ENCODE measurements at places on chromosomes 2 and 18. TPM values are rescaled to one million over a fixed set of nuclear protein-coding genes. Genes with fewer than 3 reads are reported as not detected.

The STPG4 gene
- not detected for total RNA-seq

The ARMC9 gene
- total RNA-seq, result 33.6 TPM

The SERPINB13 gene
- not detected for total RNA-seq

The ANKRD30B gene
- not detected for total RNA-seq

The AMER3 gene
- 0.14 TPM for total RNA-seq

The XPO1 gene
- total RNA-seq, result 279 TPM

The RRM2 gene
- total RNA-seq, result 56.7 TPM

The GATA6 gene
- 37.7 TPM for total RNA-seq

The FZD7 gene
- total RNA-seq, result 103 TPM

The ACKR3 gene
- 3.8 TPM for total RNA-seq

The SIX3 gene
- 1.7 TPM for total RNA-seq

The SPP2 gene
- not detected for total RNA-seq

The VWA3B gene
- total RNA-seq, result 1.0 TPM

- peak; percentile 86 for DNase-seq
Measured at GRCh38 chr2:219073413-219074129, 12.8 kb upstream of the IHH start.

- DNase-seq, result no peak
Measured at GRCh38 chr2:29865512-29865911, 55.9 kb downstream of the ALK start.

DNA sequence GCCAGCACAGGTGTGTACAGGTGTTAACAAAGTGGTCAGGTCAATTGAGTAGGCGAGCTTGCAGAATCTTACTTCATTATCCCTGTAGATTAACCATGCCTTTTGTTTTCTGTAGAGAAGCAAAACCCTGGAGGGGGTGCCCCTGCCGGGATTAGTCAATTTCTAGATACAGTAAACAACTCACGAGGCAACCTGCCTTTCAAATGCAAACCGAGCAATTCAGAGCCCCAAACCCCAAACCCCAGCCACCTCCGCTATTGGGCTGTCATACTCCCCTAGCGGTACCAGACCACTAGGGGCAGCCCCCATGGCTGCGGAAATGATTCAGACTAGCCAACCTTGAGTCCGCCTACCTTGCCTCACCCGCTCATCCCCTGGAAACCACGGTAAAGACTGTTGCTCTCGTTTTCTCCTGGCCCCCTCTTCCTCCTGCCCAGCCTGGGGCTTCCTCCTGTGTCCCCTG lies 61.4 kb upstream of the KIF5C start:
- peak; percentile 83 for DNase-seq

- DNase-seq, result no peak
Measured at GRCh38 chr18:7876354-7877104, 309.4 kb downstream of the PTPRM start.

GRCh38 chr18:5982332-5982731 lies 87.0 kb upstream of the TMEM200C start:
- DNase-seq, result no peak

DNA sequence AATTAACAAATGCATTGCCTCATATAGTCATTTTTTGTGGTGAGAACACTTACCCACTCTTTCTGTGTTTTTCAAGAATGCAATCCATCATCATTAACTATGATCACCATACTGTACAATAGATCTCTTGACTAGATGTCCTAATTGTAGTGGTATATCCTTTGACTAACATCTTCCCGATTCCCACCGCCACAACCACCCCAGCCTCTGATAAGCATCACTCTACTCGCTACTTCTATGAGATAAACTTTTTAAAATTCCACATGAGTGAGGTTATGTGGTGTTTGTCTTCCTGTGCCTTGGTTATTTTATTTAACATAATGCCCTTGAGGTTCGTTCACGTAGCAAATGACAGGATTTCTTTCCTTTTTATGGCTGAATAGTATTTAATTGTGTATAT lies 6.6 kb downstream of the VWA3B start:
- DNase-seq, result no peak

DNA sequence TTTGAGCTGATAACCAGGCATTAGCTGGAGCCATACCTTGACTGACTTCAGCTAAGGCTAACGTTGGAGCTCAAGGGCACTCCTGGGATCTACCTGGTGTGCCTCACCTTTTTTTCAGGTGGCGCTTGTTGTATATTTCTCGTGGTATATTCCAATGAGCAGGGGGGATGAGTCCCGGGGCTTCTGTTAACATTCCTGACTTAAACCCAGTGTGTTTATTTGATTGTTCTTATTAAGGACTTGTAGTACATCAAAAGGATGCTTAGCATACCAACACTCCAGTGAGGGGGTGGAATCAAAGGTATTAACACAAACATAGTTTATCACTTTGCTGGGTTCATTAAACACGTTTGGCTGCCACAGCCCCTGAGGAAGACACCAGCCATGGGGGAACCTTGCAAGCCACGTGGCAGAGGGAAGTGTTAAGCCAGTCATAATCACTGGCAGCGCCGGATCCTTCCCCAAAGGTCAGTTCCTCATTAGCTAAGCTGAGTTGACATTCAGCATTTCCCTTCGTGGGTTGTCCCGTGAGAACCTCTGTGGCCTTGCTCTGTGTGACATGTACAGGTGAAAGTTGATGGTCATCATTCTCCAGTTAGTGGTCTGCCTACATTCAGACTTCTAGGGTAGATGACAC lies 119.5 kb upstream of the MCFD2 start:
- no peak for DNase-seq

- no peak for DNase-seq
Measured at GRCh38 chr2:11067221-11068078, 87.8 kb upstream of the SLC66A3 start.

DNA sequence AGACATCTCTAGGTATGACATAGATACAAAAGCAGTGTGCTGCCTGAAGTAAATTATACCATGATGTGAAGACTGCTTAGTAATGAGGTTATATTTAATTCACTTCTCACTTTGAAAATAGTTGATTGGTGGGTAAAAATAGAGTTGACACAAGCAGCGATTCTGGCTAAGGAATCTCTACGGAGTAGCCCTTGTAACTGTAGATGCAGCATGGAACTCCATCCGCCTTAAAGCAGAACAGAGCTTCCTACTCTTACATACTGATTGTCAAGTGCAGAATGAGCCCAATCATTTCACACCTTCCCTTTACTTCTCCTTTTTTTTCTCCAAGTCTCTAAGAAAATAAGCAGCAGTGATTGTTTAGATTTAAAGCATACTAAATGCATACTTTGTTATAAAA lies 1594.6 kb upstream of the SLC39A10 start:
- no peak for DNase-seq

- peak; percentile 69 for DNase-seq
Measured at GRCh38 chr2:42339191-42339912, 21.7 kb downstream of the COX7A2L start.

- DNase-seq, result no peak
Measured at GRCh38 chr2:225510796-225511195, 111.3 kb downstream of the NYAP2 start.

GRCh38 chr2:37098416-37099118 lies 14.2 kb downstream of the GPATCH11 start:
- no peak for DNase-seq

- no peak for DNase-seq
Measured at GRCh38 chr2:36337354-36337753, 18.2 kb upstream of the CRIM1 start.

- DNase-seq, result no peak
Measured at GRCh38 chr2:6951046-6951445, 33.8 kb downstream of the RNF144A start.

- no peak for DNase-seq
Measured at GRCh38 chr2:53438100-53438499, 329.5 kb upstream of the CHAC2 start.

GRCh38 chr2:32258242-32258641 lies 6.4 kb downstream of the NLRC4 start:
- DNase-seq, result no peak

GRCh38 chr2:241988146-241988545 lies 118.6 kb downstream of the RTP5 start:
- DNase-seq, result no peak

DNA sequence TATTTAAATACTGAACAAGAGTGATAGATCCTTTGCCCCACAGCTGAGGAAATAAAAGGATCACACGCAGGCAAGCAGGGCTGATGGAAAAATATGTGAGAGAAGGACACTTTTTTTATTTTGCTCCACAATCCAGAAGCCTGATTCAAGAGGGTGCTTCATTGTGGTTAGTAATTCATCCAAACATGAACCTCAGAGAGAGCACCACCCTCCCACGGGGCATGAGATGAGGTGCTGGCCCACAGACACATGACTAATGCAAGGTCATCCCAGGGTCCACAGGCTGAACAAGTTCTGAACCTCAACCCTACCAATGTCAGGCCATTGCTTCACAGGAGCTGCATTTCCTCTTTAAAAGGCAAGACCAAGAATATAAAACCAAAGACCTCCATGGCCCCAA lies 239.6 kb downstream of the MREG start:
- DNase-seq, result no peak

DNA sequence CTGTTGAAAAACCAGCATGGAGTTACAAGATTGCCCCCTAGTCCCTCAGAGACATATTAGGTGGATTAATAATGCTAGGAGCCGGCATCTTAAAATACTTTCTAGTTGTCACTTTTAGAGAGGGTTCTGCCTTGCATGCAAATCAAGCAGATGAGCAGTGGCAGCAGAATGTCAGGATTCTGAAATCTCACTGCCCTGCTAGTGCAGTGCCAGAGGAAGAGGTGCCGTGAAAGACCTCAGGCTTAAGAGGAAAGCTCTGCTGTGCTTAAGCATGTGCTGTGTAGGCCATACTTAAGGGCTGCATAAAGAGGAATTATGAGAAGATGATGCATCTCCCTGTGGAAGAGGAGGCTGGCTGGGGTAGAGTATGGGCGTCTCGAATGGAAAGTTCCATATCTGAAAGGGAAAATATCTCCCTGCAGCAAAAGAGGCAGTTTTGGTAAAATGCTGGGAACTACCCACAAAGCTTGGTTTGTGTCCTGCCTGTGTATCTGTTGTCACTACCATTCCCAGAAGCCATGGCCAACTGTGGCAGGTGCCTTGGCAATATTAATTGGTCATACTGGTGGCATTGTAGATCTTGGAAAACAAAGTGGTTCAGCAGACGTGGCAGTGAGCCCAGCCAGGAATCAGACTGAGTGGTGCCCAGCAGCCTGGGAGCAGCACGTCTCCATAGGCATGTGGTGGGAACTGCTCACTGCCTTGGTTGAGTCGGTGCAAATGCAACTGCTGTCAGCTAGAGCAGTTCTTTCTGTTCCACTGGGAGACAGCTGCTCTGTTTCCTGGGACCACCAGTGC lies 131.9 kb downstream of the EVA1A start:
- DNase-seq, result no peak

DNA sequence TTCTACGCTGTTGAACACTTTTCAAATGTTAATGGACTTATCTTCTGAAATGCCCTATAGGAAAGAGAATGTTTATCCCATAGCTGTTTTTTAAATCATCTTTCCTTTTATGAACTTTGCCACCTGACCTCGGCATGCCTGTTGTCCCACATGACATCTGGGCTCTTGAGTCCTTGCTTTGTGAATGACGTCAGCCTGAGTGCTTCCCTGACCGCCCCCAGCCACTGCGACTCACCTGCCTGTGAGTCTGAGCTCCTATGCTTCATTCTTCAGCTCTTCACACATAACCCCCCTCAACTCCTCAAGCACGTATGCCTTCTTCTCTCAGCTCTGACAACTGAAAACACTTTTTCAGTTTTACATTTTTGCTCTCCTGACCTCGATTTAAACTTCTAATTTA lies 166.8 kb downstream of the DCDC2C start:
- DNase-seq, result no peak

GRCh38 chr18:79954791-79955190 lies 3.3 kb upstream of the SLC66A2 start:
- DNase-seq, result no peak

DNA sequence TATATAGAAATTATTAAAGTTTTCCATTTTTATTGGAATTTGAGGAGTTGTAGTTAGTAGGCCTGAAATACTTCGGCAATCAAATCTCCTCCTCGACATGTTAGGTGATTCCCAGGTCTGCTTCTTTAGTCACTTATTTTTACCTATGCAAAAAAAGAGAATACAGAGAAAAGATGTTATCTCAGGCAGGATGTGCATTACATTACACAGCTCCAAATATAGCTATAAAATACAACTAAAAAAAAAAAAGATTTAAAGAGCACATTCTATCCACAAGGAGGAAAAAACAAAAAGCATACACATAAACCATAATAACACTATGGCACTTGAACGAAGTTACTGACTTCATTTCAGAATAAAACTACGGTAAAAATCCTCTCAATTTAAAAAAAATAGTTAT lies 8.1 kb downstream of the STK17B start:
- DNase-seq, result no peak

GRCh38 chr2:147438882-147439281 lies 405.9 kb upstream of the ACVR2A start:
- DNase-seq, result no peak

DNA sequence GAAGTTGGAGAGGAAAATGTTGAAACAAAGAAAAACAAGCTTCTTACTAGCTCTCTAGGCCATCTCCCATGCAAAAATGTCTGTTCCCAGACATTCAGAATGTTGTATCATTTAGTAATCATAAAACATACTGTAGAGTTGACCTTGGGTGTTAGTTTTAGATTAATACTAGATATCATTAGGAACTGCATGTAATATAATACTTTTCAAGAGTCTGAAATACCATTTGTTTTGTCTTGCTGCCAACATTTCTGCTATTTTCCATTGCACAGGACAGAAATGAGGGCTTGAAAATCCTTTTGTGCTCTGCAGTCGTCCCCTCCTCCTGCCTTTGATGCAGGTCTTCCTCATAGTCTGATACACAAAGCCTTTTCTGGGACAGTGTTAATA lies 89.5 kb upstream of the RBMS1 start:
- DNase-seq, result no peak

- peak; percentile 5 for DNase-seq
Measured at GRCh38 chr2:37263839-37264238, 32.4 kb downstream of the NDUFAF7 start.

GRCh38 chr2:142065156-142065555 lies 65.7 kb downstream of the LRP1B start:
- no peak for DNase-seq

- DNase-seq, result no peak
Measured at GRCh38 chr2:238966072-238966937, 118.4 kb downstream of the TWIST2 start.

DNA sequence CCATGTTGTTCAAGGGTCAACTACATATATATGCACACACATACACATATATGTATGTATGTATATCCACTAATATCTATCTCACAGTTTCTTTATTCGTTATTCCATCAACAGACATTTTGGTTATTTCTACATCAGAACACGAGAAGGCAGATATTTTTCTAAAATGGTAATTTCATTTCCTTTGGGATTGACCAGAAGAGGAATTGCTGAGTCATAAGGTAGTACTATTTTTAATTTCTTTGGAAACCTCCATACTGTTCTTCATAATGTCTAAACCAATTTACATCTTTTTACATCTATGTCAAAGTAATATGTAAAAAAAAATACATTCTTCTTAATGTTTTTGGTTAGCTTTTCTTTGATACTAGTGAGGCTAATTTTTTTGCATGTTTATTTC lies 630.7 kb upstream of the GCFC2 start:
- DNase-seq, result no peak

Measured in H7 (cell line).